ENCODE measurements at places on chromosomes 3 and 15.

GRCh38 chr3:2735392-2735894 lies 374.7 kb downstream of the IL5RA start:
- no peak for DNase-seq

DNA sequence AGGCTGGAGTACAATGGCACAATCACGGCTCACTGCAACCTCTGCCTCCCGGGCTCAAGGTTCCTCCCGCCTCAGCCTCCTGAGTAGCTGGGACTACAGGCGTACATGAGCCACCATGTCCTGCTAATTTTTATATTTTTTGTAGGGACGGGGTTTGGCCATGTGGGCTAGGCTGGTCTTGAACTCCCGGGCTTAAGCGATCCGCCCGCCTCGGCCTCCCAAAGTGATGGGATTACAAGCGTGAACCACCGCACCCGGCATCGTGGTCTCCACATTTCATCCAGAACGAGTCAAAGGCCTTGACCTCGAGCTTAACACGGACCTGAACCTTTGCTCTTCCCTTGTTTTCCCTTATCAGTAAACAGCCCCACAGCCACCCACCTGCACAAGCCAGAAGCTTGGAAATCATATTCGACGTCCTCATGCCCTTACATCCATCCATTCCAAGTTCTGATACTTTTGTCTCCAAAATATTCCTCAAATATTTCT lies 1.4 kb upstream of the PTPN23 start:
- no peak for DNase-seq

DNA sequence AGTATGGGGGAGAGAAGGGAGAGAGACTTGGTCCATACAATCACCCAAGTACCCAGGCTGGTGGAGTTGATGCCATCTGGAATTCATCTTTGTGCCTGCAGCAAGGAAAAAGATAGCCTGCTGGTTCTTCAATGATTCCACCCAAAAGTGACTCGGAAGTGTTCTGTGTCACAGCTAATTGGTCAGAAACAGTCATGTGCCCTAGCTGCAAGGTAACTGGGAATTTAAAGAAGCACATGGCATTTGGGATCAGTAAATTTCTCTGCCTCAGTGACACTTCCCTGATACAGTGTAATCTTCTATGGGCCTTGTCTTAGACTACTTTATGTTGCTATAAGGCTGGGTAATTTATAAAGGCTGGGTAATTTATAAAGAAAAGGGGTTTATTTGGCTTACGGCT lies 17.5 kb downstream of the TLNRD1 start:
- no peak for DNase-seq

GRCh38 chr3:188516515-188516914 lies 362.6 kb downstream of the LPP start:
- no peak for DNase-seq

DNA sequence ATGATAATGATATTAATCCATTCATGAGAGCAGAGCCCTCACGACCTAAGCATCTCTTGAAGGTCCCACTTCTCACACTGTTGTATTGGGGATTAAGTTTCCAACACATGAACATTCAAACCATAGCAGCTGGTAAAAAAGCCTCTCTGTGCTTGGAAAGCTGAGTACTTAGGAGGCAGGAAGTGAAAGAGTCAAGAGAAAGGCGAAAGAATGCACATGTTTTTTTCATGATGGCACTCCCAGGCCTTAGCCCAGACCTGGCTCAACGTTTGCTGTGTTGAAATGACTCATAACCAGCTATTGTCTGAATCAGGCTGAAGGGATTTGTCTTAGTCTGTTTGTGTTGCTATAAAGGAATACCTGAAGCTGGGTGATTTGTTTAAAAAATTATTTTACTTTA lies 84.4 kb upstream of the RGMA start:
- DNase-seq, result no peak

GRCh38 chr3:189809583-189809982 lies 178.4 kb downstream of the TP63 start:
- DNase-seq, result no peak
